CD4-positive, CD25-positive, alpha-beta regulatory T cell (primary cell): ENCODE measurements at places on chromosomes 5 and 9.

GRCh38 chr5:137624786-137625349, 111.0 kb downstream of the KLHL3 start:
- no peak for DNase-seq

DNA sequence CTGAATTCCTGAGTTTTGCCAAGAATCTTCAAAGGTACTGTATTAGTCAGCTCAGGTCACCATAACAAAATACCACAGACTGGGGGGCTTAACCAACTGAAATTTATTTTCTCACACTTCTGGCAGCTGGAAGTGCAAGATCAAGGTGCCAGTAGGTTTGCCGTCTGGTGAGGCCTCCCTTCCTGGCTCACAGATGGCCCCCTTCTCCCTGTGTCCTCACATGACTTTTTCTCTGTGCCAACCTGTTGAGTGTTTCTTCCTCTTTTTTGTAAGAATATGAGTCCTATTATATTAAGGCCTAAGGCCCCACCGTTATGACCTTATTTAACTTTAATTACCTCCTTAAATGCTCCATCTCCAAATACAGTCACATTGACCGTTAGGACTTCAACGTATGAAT, 156.1 kb upstream of the KIF2A start:
- no peak for DNase-seq

DNA sequence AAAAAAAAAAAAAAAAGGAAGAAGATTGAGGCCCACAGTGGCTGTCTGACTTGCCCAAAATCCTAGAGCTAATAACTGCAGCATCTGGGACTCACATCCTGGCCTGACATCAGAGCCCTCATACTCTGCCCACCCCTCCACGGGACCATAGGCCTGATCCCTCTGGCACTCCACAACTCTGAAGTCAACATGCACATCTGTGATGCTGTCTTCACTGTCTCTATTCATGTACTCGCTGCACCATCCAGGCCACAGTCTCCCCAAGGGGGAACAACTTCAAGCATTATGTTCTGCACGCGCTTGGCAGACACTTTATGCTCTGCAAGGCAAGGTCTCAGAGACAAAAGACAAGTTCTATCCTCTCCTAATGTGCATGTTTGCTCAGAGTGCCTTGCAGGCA, 158.2 kb downstream of the SPOCK1 start:
- DNase-seq = no peak

DNA sequence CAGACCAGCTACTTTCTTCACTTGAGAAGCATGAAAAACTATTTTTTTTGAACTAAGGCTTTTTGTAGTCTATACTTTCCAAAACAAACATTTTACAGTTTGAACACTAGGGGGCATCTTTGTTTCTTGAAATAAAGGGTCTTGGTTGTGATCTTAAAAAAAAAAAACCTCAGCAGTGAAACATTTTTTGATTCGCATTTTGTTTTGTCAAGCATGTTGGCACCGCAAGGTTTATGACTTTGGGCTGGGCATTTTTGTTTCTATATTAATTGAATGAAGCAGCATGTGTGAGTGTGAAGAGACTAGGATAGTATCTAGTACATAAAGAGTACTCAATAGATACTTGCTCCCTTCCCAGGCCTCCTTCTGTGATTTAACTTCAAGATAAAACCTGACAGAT, 31.6 kb upstream of the ACOT12 start:
- peak; percentile 63 for DNase-seq

- DNase-seq = no peak
Measured at GRCh38 chr9:128108269-128109049, 19.1 kb downstream of the PTGES2 start.

GRCh38 chr5:1792842-1793266, 6.8 kb downstream of the MRPL36 start:
- peak; percentile 96 for DNase-seq

GRCh38 chr5:172150514-172151425, 37.3 kb downstream of the STK10 start:
- no peak for DNase-seq

DNA sequence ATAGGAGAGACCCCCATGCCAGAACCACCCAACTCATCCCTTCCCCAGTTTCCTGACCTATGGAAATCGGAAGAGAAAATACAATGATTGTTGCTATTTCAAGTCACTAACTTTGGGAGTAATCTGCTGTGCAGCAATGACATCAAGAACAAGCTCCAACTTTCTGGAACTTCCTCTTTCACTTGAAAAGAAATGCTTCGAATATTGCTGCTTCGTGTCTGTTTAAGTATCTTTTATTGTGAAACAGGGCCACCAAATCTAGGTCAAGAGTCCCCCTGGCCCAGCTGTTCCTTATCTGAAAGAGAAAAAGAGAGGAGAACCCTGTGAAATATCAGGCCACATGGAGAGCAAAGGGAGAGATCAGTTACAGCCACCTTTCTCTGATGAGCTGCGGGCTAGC, 59.4 kb upstream of the DNAH5 start:
- no peak for DNase-seq

- DNase-seq = no peak
Measured at GRCh38 chr9:73270967-73271721, 119.5 kb downstream of the ANXA1 start.

DNA sequence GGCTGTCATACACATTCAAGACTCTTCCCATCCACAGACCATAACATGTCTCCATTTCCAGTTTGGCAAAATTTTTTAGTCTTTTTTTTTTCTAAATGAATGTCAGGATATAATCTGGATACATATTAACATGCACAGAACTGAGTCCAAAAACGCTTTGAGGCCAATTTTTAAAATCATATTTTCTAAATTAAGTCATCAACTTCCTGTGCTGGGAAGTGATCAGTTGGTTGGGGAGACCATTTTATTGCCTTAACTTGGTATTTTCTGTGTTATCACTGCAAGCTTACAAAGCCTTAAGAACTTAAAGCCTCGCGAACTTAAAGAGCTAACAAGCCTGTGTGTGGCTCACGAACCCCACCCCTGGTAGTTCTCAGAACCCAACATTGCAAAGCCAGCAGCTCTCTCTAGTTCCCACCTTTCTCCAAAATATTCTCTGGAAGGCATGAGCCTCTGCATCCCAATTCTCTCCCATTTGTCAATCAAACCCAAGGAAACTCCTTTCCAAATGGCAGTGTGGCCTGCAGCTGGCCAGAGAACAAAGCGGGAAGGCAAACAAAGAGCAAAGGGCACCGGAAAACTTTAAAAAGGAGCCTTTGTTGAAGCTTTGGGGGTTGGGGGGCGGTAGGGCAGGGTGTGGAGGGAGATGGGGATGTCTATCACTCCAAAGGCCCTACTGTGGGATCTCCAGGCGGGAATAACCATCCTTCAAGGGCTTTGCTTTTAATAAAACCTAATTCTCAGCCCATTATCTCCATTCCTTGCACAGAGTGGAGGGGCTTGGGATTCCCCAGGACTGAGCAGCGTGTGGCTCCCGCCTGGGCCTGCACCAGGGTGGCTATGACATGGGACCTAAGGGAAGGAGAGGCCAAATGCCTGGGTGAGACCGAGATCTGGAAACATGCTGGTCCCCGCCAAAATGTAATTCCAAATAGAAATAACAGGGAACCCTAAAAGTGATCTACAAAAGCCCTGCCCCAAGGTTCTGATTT, 65.0 kb downstream of the ROR2 start:
- DNase-seq = no peak

DNA sequence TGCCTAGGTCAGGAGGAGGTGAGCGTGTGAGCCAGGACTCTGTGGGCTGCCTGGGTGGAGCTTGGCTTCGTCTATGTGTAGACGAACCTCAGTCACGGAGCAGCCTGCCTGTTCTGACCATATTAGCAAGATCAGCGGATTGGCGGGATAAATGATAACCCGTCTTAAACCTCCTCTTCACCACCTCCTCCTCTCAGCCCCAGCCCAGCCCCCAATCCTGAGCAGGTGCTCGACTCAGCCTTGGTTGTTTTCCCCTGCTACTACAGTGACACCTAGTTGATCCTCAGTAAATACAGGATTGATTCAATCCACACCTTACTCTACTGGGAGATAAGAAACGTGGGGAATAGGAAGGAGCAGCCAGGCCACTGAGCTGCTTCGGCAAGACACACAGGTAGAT, 286.1 kb downstream of the IRX2 start:
- no peak for DNase-seq

- no peak for DNase-seq
Measured at GRCh38 chr5:116303340-116303739, 218.5 kb downstream of the COMMD10 start.

DNA sequence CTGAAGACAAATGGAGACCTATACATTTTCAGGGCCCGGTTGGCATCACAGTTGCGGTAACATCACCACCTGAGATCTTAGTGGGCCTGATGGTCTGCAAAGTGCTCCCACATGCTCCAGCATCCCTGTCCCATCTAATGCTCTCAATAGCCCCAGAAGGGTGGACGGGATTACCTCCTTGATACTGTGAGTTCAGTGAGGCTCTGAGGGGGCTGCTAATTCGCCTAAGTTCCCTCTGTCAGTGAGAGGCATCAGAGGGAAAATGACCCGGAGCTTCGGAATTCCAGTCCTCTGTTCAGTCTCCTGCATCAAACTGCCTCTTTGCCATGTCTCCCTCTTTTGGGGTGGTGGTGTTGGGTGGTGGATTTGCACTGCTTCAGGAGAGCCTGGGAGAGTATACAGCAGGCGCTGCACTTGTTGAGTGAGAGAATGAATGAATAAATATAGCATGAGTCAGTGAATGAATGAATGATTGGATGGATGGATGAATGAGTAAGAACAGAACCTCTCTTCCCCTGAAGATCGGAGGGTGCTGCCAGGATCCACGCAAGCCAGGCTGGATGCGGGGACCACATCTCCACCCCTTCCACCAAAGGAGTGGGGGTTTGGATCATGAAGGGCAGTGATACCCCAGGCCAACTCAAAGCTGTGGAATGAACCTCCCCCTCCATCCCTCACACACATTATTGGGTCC, 141.0 kb downstream of the GABBR2 start:
- no peak for DNase-seq

- no peak for DNase-seq
Measured at GRCh38 chr9:811106-811531, 30.4 kb upstream of the DMRT1 start.

- DNase-seq = no peak
Measured at GRCh38 chr9:24242576-24242975, 303.1 kb downstream of the IZUMO3 start.

- DNase-seq = no peak
Measured at GRCh38 chr9:89680547-89681467, 76.0 kb downstream of the GADD45G start.

DNA sequence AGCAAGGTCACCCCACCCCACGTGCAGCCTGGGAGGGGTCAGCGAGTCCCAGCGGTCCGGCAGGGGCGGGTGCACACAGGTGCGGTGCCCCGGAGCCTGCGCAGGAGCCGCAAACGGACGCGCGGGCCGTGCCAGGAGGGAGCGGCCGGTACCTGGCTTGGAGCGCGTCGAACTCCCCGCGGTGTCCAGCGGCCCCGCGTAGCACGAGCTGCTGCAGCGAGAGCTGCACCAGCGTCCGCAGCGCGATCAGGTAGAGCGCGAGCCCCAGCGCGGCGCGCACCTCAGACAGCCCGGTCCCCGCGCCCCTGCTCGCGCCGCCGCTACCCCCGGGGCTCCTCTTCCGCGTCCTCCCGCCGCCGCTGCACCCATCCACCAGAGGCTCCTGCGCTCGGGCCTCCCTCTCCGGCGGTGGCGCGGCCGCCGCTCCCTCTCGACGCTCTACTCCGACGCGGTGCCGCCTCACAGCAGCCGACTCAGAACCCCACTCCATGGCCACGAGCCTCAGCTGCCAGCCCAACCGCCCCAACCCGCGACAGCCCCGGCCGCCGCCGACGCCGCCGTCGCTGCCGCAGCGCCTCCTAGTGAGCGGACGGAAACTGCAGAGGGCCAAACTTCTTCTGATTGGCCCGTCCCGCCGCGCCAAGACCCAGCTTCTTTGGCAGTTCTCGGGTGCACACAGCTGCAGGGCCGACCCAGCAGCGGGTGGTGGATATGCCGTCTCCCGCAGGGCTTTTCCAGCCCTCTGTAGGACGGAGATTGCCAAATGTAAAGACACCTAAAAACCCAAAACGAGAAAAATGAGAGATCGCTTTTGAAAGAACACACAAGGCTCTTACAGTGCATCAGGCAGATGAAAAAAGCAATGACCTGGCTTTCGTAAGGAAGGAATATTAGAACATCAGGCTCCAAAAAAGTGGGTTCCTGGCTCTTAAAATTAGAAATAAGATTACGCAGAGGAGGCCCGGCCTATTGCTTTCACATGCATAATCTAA, at the start of gene ERMP1:
Gene ERMP1 (minus strand): TSS at position 580 of the 992 bp plus-strand sequence. CDS start 90 bp downstream, at position 490.
- peak; percentile 78 for DNase-seq

- DNase-seq = no peak
Measured at GRCh38 chr9:107299437-107299836, 16.4 kb downstream of the RAD23B start.

DNA sequence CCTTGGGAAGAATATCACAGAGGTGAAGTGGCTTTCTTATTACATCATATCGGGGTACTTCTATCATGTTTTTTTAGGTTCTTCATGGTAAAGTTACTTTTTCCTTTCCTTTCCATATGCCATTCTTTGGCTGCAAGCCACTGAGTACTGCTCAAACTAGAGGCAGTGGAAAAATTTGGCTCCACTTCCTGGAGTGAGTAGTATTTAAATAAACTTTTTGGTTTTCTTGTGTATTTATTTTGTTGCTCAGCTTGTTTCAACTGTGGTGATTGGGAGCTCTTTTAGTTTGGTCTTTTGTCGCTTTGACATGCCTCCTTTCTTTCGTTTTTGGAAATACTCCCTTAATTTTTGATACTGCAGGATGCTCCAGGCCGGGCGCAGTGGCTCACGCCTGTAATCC, 69.8 kb downstream of the WDR70 start:
- DNase-seq = no peak

DNA sequence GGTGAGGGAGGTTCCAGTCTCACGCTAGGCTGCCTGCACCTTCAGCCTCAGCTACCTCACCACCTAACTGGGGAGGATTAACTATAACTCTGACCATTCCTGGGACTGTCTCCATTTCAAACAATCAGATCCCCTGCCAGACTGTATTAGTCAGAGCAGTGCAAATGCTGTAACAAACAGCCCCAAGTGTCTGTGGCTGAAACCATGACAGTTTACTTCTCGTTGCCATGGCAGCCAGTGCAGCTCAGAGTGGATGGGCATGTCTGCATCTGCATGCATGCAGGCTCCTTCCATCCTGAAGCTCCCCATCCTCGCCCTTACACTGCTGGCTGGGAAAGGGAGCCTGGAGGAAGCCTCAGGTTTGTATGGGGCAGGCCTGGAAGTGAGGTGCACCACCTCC, 86.7 kb downstream of the KCNIP1 start:
- no peak for DNase-seq

DNA sequence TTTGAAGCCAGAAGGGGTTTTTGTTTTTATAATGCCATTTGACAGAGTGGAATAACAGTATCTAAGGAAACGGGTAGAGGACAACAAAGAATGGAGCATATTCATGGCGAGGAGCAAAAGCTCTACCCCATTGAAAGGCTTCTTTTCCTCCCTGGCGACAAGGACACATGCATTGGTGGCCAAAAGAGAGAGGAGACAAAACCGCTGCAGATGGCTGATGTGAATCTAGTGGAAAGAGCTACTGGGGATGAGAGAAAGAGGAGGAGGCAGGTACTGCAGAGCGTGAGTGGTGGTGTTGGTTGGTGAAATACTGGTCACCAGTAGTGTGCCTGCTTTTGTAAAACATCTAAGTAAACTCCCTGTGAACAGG, 491 bp downstream of the APC start:
- no peak for DNase-seq
